Stimulated activated CD4-positive, alpha-beta T cell treated with anti-CD3 and anti-CD28 coated beads, Interleukin-12 subunit alpha, Interleukin-12 subunit beta, amount 100 ng/mL, for 24 hours (primary cell): ENCODE measurements at places on chromosomes 1 and 21.

DNA sequence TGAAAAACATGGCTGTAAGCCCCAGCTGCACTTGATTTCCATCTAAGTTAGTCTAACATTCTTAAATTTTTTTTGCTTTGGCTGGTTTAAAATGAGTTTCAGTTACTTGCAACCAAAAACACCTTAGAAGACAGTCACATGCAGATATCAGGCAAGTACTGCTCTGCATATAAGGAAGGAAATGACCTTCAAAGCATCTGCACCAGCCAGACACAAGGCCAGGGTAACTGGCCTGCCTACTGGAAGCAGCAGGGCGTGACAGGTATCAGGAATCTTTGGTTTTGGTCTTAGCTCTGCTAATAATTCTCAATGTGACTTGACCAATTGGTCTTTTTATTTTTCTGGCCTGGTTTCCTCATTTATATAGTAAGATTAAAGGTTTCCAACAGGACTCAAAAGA lies 33.5 kb downstream of the SCYL3 start:
- DNase-seq: no peak

- no peak for DNase-seq
Observed at GRCh38 chr1:180358649-180359048, 128.6 kb downstream of the LHX4 start.

GRCh38 chr1:188930382-188930781 lies 1547.3 kb downstream of the BRINP3 start:
- no peak for DNase-seq

DNA sequence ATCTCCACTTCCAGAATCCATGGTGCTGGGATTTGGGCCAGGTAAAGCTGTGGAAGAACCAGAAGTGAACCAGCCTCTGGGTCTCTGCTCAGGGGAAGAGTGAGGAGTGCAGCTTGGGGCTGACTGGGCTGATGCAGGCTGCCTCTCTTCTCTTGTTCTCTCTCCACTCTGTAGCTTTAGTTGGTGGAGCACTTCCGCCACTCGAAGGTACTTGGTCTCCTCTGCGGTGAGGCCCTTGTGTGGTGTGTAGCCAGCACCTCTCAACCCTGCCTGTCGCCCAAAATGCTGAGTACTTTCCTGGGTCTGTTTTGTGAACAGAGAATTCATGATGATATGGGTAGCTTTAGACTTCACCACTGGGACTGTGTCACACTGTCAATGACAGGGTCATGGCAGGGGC lies 63.2 kb downstream of the URB2 start:
- DNase-seq: no peak

DNA sequence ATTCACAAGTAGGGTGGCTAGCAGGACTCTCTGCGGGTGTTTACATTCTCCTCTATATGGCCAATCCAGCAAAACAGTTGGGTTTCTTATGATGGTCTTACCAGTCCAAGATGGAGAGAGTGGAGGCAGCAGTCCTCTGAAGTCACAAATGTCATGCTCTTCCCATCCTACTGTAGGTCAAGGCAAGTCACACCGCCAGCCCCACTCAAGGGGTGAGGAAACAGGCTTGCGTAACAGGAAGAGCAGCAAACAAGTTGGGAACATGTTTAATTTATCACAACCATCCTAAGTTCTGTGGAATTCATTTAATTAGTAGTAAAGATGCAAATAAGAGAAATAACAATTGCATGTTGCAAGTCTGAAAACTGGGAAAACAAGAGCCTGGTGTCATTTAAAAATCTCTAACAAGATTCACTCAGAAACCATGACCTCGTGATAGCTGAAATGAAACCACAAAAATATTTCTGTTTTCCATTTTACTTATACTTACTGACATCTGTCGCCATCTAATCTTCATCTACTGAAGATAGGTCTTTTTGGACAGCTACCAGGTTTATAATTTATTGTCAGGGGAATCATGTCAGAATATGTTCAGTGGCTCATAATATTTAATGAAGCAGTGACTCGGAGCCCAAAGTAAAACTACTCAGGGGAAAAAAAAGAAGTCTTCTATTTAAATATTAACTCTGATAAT lies 349.1 kb upstream of the FMN2 start:
- no peak for DNase-seq

DNA sequence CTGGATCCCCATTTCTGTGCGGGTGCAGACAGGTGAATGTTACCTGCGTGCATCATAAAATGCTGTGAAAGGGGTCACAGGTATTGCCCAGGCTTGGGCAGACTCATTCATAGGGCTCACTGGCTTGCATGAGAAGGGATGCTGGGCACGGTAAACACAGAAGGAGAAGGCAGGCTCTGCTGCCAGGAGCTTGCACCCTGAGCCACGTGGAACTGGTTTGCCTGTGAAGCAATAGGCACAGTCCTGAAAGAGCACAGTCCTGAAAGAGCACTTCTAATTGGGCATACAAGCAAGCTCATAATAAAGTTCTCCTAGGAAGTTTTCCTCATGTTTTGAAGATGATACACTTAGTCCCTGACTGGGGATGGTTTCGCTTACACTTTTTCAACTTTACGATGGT lies 40.9 kb downstream of the GALNT2 start:
- DNase-seq: no peak

DNA sequence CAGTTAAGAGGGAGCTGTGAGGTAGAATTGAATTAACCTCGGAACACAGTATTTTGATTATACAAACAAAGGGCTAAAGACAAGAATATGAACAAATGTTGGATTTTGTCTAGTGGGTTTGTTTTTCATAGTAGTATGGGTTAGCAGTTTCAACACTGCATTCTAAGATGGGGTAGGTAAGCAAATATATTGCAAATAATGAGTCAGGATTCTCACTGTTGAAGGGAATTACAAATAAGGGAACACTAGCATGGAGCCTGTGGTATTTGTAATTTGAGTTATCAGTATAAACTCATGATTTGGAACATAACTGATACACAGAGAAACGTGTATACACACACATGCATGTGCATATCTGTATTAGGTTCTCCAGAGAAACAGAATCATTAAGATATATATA lies 44.5 kb downstream of the CD55 start:
- no peak for DNase-seq

DNA sequence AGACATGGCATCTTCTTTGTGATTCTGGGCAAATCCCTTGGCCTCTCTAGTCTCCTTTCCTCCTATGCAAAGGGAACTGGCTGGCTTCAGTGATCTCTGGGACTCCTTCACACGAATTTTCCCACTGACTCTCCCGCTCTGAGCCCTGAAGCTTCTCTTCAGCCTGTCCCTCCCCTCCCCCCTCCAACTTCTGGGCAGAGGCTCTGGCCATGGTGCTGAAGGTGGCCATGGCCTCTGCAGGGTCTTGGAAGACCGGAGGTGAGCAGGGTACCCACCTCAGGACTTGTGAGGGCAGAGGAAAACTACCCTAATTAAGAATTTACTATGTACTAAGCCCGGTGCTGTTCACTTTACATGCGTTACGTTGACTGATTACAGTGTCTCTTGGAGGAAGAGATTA lies 29.4 kb upstream of the POU3F1 start:
- no peak for DNase-seq

DNA sequence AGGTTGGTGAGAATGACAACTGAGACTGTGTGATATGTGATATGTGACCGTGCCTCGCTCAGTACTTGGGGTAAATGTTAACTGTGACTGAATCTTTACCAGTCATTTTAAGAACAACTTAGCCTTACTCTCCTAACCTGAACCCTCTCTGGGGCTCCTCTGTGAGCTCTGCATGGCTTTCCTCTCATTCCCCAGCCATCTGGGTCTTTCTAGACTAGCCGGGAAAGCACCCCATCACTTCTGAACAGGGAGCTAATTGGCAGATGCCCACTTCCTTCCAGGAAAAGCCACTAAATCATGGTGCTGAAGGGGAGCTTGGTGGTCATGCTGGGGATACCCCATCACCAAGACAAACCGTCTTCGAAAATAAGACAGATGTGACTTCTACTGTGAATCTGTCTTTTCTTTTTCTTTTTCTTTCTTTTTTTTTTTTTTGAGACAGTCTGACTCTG lies 16.5 kb upstream of the FOXO6 start:
- DNase-seq: no peak

- DNase-seq: peak; percentile 54
Observed at GRCh38 chr1:53946252-53947171, at the start of gene LRRC42. LRRC42 (plus strand) TSS chr1:53946350; CDS start chr1:53952000, 5,650 bp downstream.

DNA sequence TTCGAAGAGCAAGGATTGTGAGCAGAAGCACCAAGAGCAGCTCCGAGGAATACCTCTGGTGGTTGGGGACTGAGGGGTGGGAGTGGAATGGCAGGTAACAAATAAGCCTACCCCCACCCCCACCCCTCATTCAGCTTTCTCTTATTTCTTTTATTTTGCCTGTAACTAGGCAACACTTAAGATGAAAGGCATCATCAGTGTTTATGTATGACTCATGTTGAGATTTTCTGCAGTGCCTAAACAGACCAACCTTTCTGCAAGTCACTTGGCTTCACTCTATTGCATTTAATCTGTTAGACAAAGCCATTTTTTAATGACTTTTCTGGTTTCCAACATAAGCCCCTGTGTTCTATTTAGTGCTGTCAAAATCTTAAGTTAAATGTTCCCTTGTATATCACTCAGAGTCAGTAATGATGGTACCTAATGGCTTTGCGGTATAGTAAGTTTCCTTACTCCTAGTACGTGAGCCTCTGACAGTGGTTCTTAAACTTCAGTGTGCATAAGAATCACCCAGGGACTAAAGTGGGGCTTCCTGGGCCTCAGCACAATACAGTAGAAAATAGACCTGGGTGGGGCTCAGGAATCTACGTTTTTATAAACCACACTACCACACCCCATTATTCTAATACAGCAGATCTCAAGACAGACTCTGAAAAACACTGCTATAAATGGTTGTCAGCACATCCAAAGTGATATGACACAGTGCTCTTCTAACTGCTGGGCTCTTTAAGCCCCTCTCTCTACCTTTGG lies 19.9 kb downstream of the CASQ2 start:
- no peak for DNase-seq

DNA sequence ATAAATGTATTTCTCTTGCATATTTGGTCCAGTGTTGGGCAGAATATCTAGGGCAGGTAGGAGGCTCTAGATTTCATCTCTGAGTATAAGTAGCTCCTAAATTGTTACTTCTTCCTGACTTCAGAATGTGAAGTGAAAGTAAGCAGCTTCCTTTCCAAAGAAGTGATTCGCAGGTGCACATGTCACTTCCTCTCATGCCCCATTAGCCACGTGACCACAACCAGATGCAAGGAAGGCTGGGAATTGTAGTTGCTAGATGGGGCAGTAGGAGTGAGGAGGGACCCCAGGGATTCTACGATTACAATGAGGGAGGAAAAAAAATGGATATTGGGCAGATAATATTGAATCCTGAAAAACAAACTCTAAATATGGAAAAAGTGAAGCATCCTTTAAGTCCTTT lies 113.2 kb upstream of the CYYR1 start:
- no peak for DNase-seq

DNA sequence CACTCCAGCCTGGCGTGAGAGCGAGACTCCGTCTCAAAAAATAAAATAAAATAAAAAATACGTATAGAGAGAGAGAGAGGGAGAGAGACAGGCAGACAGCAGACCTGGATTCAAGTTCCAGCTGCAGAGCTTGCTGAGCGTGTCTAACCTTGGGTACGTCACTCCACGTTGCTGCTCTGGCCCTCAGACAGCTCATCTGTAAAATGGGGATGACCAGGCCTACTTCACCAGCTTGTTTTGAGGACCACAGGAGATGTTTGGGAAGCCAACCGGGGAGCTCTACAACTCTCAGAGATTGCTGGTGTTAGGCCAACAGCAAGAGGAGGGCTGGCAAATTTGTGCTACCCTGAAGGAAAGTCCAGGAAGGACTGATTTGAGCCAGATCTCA lies 499 bp upstream of the TRAF5 start:
- DNase-seq: no peak

- no peak for DNase-seq
Observed at GRCh38 chr1:64514197-64514765, 44.4 kb downstream of the CACHD1 start.

DNA sequence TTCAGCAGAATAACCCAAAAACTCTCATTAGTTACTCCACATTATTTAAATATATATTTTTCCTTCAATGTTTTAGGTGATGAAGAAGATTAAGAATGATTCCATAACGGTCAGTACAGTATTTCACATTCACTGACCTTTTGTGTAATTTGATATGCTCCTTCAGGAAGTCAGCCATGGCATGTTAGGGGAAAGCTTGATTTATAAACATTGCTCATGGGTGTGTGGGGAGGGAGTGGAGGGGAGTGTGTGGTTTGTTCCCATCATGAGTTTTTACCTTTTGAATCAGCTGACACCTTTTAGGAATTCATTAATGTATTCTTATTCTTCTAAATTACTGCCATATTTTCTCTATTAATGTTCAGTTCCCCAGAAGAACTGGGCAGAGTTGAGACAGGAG lies 240.2 kb downstream of the ATG4C start:
- no peak for DNase-seq

DNA sequence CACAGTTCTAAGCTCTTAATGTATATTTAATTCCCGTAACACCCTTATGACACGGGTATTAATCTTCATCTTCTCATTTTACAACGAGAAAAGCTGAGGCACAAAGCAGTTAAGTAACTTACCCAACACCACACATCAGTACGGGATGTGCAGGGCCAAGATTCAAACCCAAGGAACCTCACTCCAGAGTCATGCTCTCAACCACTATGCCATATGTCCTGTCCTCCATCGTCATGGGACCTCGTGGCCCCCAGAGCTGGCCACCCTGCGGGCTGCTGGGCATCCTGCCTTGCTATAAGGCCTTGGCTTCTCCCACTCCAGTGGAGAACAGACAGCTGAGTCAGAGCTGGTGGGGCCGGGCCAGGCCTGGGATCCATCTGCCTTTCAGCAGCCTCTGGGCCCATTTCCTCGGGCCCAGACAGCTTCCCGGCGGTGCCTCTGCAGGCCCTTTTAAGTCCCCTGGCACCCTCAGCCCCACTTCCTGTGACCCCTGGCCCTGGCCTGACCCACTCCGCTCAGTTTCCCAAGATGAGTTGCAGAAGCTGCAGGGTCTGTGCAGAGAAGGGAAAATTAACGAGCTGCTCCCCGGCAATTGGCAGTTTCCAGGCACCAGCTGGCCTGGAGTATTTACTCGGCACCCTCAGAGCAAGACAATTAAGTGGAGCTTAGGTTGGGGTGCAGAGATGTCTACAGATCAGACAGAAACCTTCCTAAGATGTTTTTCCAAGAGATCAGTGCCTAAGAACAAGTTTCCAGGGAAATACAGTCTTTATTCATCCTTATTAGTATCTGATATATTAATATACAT lies 98.2 kb downstream of the EPHB2 start:
- DNase-seq: no peak

GRCh38 chr1:220203816-220204215 lies 68.4 kb downstream of the RAB3GAP2 start:
- no peak for DNase-seq

DNA sequence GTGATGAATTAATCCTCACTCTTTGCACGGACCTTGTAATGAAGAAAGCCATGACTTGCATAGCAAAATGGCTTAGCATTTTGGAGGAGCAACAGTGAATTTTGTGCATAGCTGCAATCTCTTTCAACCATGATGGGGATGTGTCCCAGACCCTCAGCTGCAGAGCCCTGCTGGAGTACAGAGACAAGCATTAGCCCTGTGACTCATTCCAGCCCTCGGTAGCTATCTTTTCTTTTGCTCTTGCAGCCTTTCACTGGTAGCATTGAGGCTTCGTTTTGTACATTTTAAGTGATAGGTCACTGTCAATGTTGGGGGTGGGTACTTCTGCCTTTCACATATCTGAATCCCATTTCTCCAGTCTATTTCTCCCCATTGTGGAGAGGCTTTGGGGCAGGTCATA lies 58.4 kb downstream of the SLC35F3 start:
- no peak for DNase-seq

- DNase-seq: no peak
Observed at GRCh38 chr1:232123775-232124659, 497.4 kb downstream of the DISC1 start.
